Upper lobe of right lung (tissue), 1 donor: ENCODE measurements at places on chromosomes 4 and X.
A peak's percentile ranks its signal among the peaks of the same experiment; 100 is the strongest.

GRCh38 chr4:147542229-147542990, 61.5 kb downstream of the EDNRA start:
- DNase-seq: no peak

DNA sequence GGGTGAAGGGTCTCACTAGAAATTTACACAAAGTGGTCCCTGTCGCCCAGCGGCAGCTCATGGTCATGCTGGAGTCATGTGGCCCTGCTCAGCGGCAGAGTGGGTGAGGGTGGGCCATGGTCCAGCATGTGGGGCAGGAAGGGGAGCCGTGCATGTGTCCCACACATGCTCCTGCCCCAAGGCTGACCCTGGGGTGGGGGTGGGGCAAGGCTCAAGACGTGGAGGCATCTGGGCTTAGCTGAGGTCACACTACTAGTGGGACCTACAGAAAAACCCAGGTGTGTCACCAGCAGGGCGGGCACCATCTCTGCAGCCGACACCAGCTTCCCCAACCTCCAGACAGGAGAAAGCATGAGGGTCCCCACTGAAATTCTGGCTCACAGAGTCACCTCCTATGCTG, 42.4 kb downstream of the EVC start:
- DNase-seq: no peak

DNA sequence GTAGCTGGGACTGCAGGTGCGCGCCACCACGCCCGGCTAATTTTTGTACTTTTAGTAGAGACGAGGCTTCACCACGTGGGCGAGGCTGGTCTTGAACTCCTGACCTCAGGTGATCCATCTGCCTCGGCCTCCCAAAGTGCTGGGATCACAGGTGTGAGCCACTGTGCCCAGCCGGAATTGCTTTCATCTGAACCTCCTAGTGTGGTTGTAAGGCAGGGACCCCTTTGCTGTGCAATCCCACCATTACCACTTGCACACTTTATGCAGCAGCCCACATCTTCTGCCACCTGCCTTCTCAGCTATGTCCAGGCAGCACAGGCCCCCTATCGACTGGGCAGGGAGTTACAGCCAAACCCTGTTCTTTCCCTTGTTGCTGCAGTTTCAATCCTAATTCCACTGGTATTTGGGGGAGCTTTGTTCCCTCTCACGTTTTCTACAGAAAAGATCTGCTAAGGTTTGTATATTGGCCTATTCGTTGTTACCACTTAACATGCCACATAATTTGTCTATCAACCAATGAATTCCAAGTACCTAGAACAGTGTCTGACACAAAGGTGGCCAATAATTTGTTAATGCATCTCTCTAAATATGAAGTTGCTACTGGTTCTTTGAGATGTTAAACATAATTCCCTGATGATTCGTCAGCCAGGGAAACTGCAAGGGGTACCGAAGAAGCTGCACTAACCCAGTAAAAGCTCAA, 6.5 kb downstream of the RPL39 start:
- DNase-seq: peak; percentile 60

- DNase-seq: no peak
Observed at GRCh38 chrX:72128881-72129280, 2.8 kb downstream of the RTL5 start.

- no peak for DNase-seq
Observed at GRCh38 chr4:48068182-48068581, 51.6 kb downstream of the NIPAL1 start.

- no peak for DNase-seq
Observed at GRCh38 chr4:144174401-144175067, 34.0 kb upstream of the GYPA start.

DNA sequence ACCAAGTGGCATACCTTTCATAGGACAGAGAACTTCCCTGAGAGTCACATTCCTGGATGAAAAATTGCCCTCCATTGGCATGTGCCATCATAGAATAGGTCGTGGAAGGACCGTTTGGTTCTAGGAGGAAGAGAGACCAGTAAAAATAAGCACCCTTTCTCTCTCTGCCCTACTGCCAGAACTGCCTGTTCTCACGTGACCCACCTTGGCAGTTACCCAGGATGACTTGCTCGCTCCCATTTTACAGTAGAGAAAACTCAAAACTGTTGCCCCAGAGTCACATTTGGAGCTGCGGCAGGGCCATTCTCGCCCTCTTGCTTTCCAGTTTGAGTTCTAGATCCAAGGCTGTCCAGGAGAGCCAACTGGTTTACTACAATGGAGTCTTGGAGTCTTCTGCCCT, 1.1 kb upstream of the NLGN3 start:
- no peak for DNase-seq

DNA sequence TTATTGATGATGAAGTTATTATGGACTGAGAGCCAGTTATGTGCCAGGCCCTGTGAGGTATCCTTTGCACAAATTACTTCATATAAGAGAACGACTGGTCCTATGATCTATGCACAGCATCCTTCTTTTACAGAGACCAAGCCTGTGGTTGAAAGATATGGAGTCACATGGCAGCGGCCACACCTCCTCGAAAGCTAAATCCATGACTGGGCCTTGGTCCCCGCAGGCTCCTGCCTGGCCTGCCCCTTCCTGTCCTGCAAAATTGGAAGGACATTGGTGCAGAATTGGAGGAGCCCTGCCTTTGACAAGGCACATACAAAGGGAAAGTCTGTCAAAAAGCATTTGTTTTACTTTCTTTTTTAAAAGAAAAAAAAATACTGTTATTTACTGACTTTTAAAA, 18.3 kb downstream of the SORBS2 start:
- DNase-seq: no peak

GRCh38 chr4:176034499-176034898, 31.1 kb upstream of the WDR17 start:
- DNase-seq: no peak

DNA sequence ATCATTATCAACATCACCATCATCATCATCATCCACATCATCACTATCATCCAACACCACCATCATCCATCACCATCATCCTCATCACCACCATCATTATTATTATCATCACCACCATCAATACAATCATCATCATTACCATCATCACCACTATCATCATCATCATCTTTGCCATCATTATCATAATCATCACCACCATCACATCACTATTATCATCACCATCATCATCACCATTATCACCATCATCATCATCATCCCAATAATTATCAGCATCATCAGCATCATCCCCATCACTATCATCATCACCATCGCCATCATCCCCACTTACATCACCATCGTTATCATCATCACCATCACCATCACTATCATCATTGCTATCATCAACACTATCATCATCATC, 1021.9 kb upstream of the PRKX start:
- no peak for DNase-seq

DNA sequence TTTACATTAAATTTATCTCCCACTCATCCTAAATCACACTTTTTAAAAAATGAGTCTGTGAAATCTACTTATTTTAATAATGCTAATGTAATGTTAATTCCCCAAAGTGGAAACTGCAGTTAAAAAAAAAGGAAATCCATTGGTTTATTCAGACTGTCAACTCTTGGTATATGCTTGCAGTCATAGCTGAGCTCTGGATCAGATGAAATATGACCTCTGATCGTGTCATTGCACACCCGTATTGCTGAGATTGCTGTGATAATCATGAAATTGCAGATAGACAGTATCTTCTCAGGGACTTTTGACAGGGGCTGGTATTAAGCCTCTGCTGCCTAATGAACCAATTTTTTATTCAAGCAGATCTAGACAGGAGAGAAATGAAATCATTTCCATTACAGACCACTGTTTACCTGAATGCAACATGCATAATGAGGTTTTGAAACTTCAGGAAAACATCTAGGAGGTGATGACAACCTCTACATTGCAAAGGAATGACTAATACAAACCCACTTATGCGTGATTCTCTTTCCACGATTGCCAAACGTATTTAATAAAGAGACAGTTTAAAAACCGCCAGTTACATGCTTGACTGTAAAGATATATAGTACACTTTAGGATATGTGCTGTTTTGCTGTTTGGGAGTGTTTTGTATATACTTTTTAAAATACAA, 138.3 kb upstream of the PUDP start:
- DNase-seq: no peak

DNA sequence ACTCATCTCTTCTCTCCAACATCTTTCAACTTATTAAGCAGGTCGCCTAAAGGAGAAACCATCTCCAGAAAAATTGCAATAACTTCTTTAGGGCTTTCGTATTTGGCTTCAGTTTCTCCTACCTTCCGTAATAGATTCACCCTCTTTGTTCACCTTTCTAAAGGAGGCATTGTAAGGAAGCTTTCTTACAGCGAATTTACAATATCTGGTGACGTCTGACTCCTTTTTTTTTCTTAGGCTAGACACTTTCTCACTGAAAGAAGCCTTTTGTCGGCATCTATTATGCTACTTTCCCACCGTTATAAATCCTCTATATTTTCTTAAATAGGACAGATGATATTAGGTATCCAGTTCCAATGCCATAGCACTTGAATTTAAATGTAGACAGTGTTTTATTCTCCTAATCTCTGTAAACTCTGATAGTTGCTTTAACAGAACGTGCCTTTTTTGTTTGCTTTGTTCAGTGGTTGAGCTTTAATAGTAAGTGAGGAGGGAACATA, 302.4 kb downstream of the IL1RAPL1 start:
- no peak for DNase-seq

GRCh38 chr4:110475881-110476818, at the start of gene ENPEP:
TSS of gene ENPEP (plus strand) at chr4:110476155. CDS start at chr4:110476415, 260 bp downstream.
- DNase-seq: no peak

DNA sequence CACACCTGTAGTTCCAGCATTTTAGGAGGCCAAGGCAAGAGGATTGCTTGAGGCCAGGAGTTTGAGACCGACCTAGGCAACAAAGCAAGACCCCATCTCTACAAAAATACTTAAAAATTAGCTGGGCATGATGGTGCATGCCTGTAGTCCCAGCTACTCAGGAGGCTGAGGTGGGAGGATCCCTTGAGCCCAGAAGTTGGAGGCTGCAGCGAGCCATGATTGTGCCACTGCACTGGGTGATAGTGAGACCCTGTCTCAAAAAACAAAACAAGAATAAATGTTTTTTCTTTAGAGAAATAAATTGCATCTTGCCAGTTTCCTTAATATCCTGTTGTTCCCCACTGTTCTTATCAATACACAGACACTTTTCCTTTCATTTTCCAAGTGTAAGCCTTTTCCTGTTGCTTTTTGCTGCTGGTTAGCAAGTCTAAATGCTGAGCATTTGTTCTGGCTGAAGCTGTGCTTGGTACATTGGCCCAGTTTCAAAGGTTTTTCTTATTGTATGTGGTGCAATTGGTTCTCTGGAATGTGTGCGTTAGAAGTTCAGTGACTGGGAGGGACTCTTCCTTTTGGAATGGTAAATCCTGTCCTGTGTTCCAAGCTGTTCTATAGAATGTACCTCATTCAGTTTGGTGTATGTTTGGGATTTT, 98.2 kb downstream of the AFF1 start:
- no peak for DNase-seq

GRCh38 chr4:11593576-11594116, 165.0 kb upstream of the HS3ST1 start:
- DNase-seq: no peak

DNA sequence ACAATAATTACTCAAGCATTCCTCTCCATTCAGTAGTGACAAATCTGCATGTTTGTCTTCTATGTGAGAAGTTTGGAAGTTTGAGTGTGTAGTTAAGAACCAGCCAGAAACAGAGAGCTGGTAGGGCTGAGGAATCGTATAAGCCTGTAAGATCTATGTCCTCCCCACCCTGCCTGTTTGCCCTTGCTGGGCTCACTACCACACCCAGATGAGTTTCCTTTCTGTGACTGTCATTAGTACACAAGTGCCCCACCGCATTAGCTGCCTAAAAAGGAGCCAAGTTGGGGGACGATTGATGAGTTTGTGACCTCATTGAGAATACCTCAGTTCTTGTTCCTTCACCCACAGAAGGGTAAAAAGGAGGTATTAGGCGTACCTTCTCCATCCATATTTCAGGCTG, 28.3 kb downstream of the DOCK11 start:
- no peak for DNase-seq

- DNase-seq: no peak
Observed at GRCh38 chrX:39941332-39941920, 156.3 kb downstream of the BCOR start.

- DNase-seq: no peak
Observed at GRCh38 chr4:55087009-55087912, 38.1 kb downstream of the KDR start.

DNA sequence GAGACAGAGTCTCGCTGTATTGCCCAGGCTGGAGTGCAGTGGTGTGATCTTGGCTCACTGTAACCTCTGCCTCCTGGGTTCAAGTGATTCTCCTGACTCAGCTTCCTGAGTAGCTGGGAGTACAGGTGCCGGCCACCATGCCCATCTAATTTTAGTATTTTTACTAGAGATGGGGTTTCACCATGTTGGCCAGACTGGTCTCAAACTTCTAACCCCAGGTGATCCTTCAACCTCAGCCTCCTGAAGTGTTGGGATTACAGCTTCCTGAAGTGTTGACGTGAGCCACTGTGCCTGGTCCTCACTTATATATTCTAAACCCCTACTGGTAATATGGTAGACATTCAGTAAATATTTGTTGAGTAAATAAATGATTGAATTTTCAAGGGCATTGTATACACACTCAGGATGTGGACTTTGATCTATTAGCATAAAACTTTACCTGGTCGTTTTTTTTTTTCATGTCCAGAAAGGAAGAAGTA, 33.0 kb downstream of the MTHFD2L start:
- no peak for DNase-seq

DNA sequence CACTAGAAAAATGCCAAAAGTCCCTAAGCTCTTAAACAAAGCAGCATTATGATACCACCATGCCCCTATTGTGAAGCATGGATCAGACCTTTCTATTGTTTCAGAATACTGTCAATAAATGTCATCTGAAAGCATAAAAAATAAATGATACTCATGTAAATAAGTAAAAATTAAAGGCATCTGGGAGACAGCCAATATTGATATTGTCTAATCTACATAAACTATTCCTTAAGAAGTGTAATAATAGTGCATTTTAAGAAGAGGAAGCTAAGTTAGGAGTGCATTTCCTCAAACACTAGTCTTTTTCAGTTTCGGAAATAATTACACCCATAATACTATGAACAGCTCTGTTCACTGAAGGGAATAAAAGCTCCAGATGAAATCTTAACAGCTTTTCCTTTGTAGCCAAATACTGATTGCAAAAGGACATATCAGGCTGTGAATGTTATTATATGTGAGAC, 181.6 kb downstream of the SPOCK3 start:
- DNase-seq: no peak
